ENCODE measurements at places on chromosomes 7 and 10.

- no peaks in the 10 kb centered on the region for H3K27me3 ChIP-seq
- H3K4me1 ChIP-seq = peaks cover 10% of the 10 kb centered on the region
- no peak for DNase-seq
- H3K27ac ChIP-seq = no peak overlapping the region
- H3K4me3 ChIP-seq = no peak overlapping the region
These were observed 215.0 kb downstream of the USP6NL start for GRCh38 chr10:11396311-11396955.

GRCh38 chr10:102675011-102675665 is 30.9 kb downstream of the TRIM8 start:
- H3K4me1 ChIP-seq = peaks cover 38% of the 10 kb centered on the region
- DNase-seq = no peak
- H3K36me3 ChIP-seq = no peaks in the 10 kb centered on the region
- peak overlapping the region; percentile 82 for H3K27ac ChIP-seq
- peak overlapping the region; percentile 49 for H3K4me3 ChIP-seq

GRCh38 chr10:17622061-17622460 is 4.9 kb upstream of the HACD1 start:
- H3K4me3 ChIP-seq = no peak overlapping the region
- peaks cover 4% of the 10 kb centered on the region for H3K4me1 ChIP-seq
- H3K27me3 ChIP-seq = no peaks in the 10 kb centered on the region
- DNase-seq = no peak
- no peak overlapping the region for H3K27ac ChIP-seq
- H3K36me3 ChIP-seq = no peaks in the 10 kb centered on the region

- H3K4me1 ChIP-seq = no peaks in the 10 kb centered on the region
- H3K27me3 ChIP-seq = no peaks in the 10 kb centered on the region
These were observed 64.2 kb downstream of the LRMDA start for GRCh38 chr10:75495434-75496190.

GRCh38 chr10:110919349-110919931 is at the start of gene SHOC2:
Gene SHOC2, plus strand, starts transcription at chr10:110919604. Its CDS starts 44,755 bp downstream, at chr10:110964359.
- H3K4me1 ChIP-seq = no peaks in the 10 kb centered on the region
- H3K4me3 ChIP-seq = peak within 1 kb of the TSS; percentile 96
- peak within 1 kb of the TSS; percentile 100 for H3K27ac ChIP-seq

DNA sequence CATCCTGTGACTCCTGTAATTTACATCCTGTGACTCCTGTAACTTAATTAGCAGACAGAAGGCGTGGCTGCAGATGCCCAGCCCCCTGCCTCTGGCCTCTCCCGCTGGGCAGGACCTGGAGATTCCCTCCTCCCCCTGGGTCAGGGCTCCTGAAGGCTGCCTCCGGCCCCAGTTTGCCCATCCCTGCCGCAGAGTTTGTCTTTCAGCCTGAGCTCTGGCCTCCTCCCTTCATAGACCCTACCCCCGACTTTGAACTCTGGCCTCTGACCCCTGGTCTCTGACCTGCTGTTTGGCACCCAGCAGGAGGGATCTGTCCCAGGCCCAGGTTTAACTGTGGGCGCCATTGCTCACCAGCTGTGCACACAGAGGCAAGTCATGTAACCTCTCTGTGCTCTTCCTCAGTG is 45.6 kb downstream of the ELFN1 start:
- H3K27ac ChIP-seq = no peak overlapping the region
- H3K27me3 ChIP-seq = no peaks in the 10 kb centered on the region
- no peaks in the 10 kb centered on the region for H3K4me1 ChIP-seq
- no peaks in the 10 kb centered on the region for H3K36me3 ChIP-seq

- peaks cover 8% of the 10 kb centered on the region for H3K4me1 ChIP-seq
- H3K27ac ChIP-seq = no peak overlapping the region
- H3K36me3 ChIP-seq = no peaks in the 10 kb centered on the region
- DNase-seq = peak; percentile 1
These were observed 524 bp upstream of the PRXL2A start for GRCh38 chr10:80407812-80408241.

DNA sequence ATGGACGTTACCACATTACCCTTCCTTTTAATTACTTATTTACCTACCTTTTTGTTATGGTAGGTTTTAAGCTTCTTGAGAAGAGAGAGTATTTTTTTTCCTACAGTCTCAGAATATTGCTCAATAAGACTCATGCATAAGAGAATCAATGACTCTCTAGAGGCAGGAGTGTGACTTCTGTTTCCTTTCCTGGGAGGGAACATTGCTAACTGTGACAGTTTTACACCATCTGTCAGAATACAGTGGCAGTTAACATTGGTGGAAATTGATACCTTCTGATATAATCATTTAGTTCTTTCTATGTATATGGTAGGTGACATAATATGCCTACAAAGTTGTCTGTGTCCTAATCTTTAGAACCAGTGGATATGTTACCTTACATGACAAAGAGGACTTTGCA is 348.7 kb upstream of the POT1 start:
- no peaks in the 10 kb centered on the region for H3K36me3 ChIP-seq
- H3K27me3 ChIP-seq = no peaks in the 10 kb centered on the region
- no peak for DNase-seq

GRCh38 chr10:123807444-123808035 is 84.1 kb downstream of the CPXM2 start:
- no peak overlapping the region for H3K4me3 ChIP-seq
